ENCODE measurements at places on chromosomes 4 and X.

DNA sequence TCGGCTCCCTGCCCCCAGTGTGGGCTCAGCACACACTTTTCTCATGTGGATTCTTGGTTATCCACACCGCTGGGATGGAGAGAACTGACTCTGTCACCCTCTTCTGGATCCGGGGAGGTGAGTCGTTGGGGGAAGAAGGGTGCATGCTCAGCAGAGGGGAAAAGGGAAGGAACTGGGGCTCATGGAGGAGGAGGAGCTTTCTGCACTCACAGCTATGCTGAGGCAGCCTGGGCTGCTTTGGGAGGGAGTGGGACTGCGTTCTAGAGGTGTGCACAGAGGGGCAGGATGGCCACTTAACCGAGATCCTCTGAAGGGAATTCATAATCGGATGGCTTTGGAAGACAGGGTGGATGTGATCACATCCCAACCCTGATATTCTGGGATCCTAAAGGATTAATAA is 51.6 kb downstream of the RTL5 start:
- DNase-seq: no peak

- DNase-seq: no peak
These were observed 966 bp downstream of the PDGFC start for GRCh38 chr4:156970501-156971164.

GRCh38 chr4:173076903-173077634 is 91.5 kb upstream of the GALNT7 start:
- no peak for DNase-seq

GRCh38 chrX:617891-618290 is 12.7 kb upstream of the SHOX start:
- DNase-seq: no peak

- DNase-seq: no peak
These were observed 52.8 kb upstream of the SRPX start for GRCh38 chrX:38273453-38273852.

- DNase-seq: no peak
These were observed 178.5 kb downstream of the NHS start for GRCh38 chrX:17553469-17553868.

DNA sequence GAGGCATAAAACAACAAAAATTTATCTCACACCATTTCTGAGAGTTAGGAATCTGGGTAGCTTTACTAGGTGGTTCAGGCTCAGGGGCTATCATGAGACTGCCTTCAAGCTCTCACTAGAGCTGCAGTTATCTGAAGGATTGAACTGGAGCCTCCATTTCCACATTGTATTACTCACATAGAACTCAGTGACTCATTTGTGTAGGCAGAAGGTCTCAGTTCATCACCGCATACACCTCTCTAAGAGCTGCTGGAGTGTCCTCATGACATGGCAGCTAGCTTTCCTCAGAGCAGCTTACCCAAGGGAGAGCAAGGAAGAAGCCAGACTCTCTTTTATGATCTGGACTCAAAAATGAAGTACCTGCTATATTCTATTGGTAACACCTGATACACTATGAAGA is 389.2 kb downstream of the IQCM start:
- DNase-seq: no peak

GRCh38 chr4:41320278-41320677 is 63.5 kb downstream of the UCHL1 start:
- no peak for DNase-seq

GRCh38 chr4:123433573-123433972 is 37.0 kb downstream of the SPRY1 start:
- DNase-seq: no peak

GRCh38 chr4:173270312-173271027 is 63.7 kb downstream of the HMGB2 start:
- DNase-seq: no peak

GRCh38 chr4:180134091-180134866 is 2108.9 kb upstream of the TENM3 start:
- no peak for DNase-seq

GRCh38 chr4:71074452-71075299 is 81.2 kb downstream of the DCK start:
- no peak for DNase-seq

- DNase-seq: no peak
These were observed 58.5 kb upstream of the LGI2 start for GRCh38 chr4:25089051-25089763.

DNA sequence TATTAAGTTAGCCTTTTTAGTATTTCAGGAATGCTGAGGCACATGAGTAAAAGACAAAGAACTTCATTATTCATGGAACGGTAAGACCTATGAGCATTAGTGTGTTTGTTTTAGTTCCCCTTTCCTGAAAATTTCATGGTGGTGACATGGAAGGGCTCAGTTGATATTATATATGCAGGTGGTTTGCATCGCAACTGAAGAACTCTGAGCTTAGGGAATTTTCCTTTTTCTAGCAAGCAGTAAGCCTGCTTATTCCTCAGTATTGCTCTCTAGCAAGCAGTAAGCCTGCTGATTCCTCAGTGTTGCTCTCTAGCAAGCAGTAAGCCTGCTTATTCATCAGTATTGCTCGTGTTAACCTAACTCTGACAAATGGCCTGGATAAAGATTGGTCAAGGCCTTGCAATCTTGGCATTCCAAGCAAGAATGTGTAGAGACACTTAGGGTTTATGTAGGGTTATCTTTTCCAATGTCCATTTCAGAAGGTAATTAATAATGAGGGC is 37.7 kb upstream of the MAGEB18 start:
- no peak for DNase-seq

DNA sequence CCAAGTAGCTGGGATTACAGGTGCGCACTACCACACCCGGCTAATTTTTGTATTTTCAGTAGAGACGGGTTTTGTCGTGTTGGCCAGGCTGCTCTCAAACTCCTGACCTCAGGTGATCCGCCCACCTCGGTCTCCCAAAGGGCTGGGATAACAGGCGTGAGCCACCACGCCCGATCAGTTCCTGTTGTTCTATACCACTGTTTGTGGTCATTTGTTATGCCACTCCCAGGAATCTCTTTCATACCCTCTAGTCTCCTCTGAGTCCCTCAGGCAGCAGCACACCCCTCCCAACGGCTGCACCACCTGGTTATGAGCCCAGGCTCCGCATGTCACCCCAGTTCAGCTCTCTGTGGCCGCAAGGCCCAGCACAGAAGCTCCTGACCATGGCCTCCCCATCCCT is 17.5 kb upstream of the CD99 start:
- DNase-seq: no peak

DNA sequence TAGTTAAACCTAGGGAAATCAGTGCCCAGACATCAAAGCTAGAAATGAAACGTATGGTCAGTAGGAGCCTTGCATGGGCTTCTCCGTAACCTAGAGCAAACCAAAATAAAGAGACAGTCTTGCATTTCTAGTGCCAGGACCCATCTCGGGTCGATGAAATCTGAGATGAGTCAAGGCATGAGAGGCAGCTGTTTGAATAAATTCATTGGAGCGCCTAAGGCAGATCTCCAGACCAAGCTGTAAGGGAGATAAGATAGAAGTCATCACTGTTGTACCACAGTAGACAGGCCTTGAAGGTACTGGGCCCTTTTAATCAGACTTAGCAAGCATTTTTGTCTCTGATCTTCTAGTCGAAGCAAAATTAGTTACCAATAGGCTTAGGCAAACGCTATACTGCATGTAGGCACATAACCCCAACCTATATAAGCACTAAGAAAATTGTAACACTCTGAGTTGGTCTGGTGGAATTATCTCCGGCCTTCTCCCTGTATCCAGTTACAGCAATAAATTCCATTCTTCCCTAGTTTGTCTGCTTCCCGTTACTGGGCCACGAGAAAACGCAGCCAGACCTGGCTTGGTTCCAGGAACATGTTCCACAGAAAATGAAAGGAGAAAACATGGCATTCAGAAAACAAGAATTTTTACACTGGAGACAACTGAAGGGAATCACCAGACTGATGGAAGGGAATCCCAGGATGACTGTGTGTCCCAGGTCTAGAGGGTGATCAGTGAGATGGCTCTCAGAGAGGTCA is 21.1 kb upstream of the PAPSS1 start:
- DNase-seq: no peak

DNA sequence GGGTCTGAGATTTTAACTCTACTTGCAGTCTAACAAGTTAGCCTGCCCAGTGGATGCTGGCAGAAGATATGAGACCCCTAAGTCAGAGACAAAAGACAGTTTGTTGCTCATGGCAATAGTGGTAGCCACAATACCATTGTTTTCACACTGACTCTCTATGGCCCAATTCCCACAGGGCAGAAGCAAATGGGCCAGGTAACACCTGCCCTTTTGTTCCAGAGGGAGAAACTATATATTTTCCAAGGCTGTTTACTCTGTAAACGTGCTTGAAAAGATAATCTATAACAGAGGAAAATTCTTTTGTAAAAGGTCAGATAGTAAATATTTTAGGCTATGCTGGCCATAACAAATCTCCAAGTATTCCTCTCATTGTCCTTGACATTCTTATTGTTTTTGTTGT is 57.2 kb upstream of the NPNT start:
- no peak for DNase-seq

GRCh38 chr4:62232814-62233213 is 1032.7 kb downstream of the ADGRL3 start:
- DNase-seq: no peak

- no peak for DNase-seq
These were observed 88.6 kb downstream of the HPRT1 start for GRCh38 chrX:134548257-134549201.

DNA sequence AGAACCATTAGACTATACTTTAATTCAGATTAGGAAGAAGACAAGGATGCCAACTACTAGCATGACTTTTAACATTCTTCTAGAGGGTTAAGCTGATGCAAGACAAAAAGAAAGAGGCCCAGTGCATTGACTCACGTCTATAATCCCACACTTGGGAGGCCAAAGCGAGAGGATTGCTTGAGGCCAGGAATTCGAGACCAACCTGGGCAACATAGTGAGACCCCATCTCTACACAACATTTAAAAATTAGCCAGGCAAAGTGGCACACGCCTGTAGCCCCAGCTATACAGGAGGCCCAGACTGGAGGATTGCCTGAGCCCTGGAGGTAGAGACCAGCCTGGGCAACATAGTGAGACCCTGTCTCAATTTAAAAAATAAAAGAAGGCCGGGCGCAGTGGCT is 40.2 kb upstream of the HPRT1 start:
- no peak for DNase-seq

GRCh38 chrX:135480076-135480475 is 40.4 kb upstream of the INTS6L start:
- DNase-seq: no peak

DNA sequence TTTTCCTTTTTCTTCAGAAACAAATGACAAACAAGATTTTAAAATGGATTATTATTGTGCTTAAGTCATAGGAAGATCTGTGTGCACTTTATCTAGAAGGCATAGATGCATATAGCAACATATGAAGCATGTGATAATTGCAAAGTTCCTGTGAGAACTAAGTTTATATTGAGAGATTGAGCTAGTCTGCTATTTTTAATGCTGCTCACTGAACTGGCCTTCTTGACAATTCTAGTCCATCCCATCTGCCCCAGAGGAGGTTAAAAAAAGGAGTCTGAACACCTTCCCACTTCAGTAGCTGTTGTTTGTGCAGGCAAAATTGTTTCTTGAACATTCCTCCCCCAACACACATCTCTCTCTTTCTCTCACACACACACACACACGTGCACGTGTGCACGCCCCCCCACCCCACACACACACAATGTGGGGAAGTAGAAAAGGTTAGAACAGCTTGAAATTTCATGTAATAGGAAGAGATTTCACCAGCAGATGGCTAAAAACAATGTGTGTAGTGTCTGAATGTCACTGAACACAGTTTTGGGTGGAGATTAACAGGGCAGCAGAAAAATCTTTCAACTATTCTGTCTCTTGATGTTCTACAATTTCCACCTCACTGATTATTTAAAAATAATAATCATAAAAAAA is 108.0 kb downstream of the GPM6A start:
- DNase-seq: no peak

- no peak for DNase-seq
These were observed 38.3 kb downstream of the MECP2 start for GRCh38 chrX:154059231-154059630.

- DNase-seq: no peak
These were observed 593 bp downstream of the ELF4 start for GRCh38 chrX:130109429-130110378.

GRCh38 chr4:124152132-124152531 is 560.4 kb downstream of the ANKRD50 start:
- DNase-seq: no peak

- DNase-seq: no peak
These were observed 225.0 kb downstream of the QDPR start for GRCh38 chr4:17286752-17287460.

DNA sequence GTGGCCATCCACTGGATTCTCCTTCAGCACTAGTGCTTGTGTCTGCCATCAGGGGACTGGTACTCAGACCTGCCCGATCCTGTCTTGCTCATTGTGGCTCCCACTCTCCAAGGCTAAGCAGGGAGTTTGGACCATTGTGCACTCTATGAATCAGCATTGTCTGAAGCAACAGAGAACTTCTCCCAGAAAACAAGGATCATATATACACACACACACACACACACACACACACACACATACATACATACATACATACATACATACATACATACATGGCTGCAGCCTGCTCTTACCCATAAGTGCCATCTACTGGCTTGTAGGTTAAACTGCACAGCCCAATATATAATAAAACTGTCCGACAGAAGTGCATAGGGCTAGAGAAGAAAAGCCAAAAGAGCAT is 345.3 kb upstream of the LCORL start:
- DNase-seq: no peak

GRCh38 chr4:166143227-166143626 is 270.2 kb downstream of the TLL1 start:
- no peak for DNase-seq

GRCh38 chrX:19566359-19567222 is 51.3 kb upstream of the MAP3K15 start:
- DNase-seq: no peak

- no peak for DNase-seq
These were observed 554 bp downstream of the PCDH7 start for GRCh38 chr4:30720661-30721184.

DNA sequence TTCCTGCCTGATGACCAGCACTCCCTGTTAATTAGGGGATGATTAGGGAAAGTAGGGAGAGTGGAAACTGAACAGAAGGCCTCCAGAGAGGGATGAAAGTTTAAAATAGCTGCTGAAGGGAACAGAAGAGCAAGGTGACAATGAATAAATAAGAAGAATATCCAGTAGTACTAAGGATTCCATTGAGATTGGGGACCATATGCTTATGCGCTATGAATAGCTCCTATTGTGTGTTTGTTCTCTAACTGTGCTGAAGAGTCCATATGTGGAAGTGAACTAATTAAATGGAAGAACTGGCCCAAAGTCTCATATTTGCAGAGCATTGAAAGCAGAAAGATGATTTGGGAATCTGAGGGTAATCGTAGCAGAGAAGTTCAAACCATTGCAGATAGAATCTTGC is 137.0 kb downstream of the PRSS12 start:
- no peak for DNase-seq

GRCh38 chr4:80249144-80249543 is 17.3 kb upstream of the FGF5 start:
- no peak for DNase-seq

DNA sequence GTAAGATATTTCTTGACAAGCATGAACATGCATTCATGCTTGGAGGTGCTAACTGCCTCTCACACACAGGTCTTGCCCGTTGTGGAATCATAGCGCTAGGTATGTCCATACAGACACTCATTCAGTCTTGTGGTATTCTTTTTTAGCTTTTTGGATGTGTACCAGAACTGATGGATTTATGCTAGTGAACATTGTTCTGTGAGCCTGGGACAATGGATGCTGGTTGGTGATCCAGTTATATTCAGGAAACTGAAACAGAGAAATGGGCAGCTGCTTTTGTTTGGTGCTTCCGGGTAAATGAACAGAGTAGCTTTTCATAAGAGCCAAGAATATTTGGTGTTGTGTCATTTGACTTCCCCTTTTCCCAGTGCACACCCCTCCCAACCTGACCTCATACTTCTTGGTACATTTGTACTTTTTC is 78.9 kb upstream of the SLC4A4 start:
- no peak for DNase-seq
